ENCODE measurements at places on chromosomes 4 and X. TPM values are rescaled to one million over a fixed set of nuclear protein-coding genes. Genes with fewer than 3 reads are reported as not detected.

The SMIM14 gene
- polyA plus RNA-seq, result 36.1 TPM

- no peak for DNase-seq
These were observed 601.1 kb downstream of the ANKRD50 start for GRCh38 chr4:124111411-124111810.

- no peak for DNase-seq
These were observed 136.7 kb downstream of the SMIM20 start for GRCh38 chr4:26050671-26051070.

- DNase-seq, result no peak
These were observed 26.2 kb downstream of the ARAP2 start for GRCh38 chr4:36218121-36218520.

- no peak for DNase-seq
These were observed 40.3 kb upstream of the GRPEL1 start for GRCh38 chr4:7108046-7108625.

DNA sequence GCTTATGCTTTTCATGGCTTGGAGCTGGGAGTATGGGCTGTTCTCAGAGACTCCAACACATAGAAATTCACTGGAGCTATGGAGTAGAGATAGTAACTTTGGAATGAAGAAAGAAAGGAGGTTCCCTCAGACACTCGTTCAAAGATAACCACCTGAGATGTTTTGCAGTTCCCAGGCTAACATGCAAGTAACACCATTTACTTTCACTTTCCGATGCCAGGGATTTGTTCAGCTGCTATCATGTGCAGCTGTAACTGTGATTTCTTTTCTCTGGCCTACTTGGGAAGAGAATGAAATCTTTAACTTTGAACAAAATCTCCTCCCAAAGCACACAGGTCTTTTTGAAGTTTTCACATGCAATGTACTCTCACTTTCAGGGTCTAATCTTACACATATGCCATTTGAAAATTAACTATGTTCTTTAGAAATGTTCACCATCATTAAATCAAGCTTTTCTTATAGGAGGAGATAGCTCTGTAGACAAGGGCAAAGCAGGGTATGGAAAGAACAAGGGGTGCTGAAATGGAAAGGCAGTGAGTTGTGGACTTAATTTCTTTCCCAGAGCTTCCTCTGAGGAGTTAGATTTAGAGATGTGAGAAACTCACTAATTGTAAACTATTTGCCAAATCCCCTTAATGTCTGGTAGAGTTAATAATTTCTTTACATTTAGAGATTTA lies 514.3 kb downstream of the PDHA2 start:
- DNase-seq, result no peak

- no peak for DNase-seq
These were observed 49.3 kb downstream of the MRPL1 start for GRCh38 chr4:77911842-77912450.

The CXCL3 gene
- 0.33 TPM for polyA plus RNA-seq

- no peak for DNase-seq
These were observed 97.4 kb downstream of the NLGN4X start for GRCh38 chrX:6131287-6131686.

DNA sequence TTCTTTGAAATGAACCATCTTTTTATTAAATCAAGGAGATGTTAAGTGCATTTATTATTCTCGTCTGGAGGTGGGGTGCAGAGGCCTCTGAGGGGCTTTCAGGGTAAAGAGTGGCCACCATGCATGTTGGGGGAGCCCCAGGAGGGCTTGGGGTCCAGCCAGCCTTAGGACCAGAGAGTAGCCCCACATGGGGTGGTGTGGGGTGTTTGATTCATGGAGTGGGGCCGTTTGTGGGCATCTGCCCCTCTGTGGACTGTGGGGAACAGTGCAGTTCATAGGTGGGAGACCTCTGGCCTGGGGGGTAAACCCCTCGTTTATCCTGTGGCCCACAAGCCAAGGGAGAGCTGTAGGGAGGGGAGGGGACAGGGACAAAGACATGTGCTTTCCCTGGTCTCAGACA lies 26.9 kb downstream of the HTRA3 start:
- DNase-seq, result no peak

The GPC3 gene
- 606 TPM for polyA plus RNA-seq

The TMPRSS11F gene
- polyA plus RNA-seq, result 0.12 TPM

DNA sequence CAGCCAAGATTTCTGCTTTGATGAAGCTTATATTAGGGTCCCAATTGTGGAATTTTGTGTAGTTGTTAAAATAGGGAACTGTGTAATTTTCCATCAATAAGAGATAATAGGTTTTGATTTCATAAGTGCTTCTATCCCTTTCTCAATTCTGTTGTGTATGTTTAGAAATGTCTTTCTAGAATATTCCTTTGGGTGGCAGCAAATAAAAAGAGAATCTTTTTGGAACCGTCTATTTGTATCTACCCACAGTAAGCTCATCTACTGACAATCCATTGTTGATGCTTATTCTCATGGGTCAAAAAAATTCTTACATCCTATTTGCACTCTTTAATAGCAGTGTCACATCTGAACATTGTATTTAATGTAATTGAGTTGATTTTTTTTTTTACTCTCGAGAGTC lies 61.7 kb downstream of the TMA16 start:
- no peak for DNase-seq

The HMGB2 gene
- polyA plus RNA-seq, result 113 TPM

The PLAC8 gene
- polyA plus RNA-seq, result 2.5 TPM

The ARR3 gene
- 1.4 TPM for polyA plus RNA-seq

The FAM47E gene
- polyA plus RNA-seq, result 1.3 TPM

The IL2 gene
- polyA plus RNA-seq, result not detected

DNA sequence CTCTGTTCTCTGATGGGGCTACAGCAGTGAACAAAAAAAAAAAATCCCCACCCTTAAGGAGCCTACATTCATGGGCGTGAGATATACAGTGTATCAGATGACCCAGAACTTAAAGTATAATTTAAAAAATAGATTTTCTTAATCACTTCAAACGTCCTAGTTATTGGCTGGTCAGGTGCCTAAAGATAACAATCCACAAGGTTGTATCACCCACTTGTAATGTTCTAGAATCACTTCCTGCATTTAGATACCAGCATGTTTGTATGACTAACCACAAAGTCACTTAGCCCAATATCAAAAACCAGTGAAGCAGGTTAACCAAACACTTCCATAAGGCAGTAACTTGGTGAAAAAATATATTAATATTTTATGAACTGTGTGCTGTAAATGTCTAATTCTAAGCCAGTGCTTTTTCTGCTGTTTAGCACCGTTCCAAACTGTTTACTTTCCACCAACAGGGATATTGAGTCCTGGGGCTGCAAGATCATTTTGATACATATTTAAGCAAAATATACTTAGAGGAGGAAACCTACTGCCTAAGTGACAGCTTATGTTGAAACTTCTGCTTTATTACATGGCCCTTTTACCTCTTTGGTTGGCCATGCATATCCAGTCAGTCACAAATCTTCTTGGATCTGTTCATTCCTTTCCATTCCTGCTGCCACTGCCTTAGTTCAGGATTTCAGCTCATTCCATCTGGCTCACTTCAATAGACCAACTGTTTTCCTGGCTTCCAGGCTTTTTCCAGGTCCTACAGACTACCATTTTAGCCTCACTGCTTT lies 43.3 kb downstream of the CD40LG start:
- no peak for DNase-seq

The EPGN gene
- 12.1 TPM for polyA plus RNA-seq

- DNase-seq, result no peak
These were observed 437.9 kb downstream of the AFF2 start for GRCh38 chrX:148938348-148938747.

- no peak for DNase-seq
These were observed 83.6 kb downstream of the ANAPC10 start for GRCh38 chr4:145014365-145014764.

GRCh38 chrX:97616883-97617530 lies 733.3 kb downstream of the RPA4 start:
- DNase-seq, result no peak

GRCh38 chr4:47222276-47222675 lies 190.9 kb downstream of the GABRB1 start:
- no peak for DNase-seq

DNA sequence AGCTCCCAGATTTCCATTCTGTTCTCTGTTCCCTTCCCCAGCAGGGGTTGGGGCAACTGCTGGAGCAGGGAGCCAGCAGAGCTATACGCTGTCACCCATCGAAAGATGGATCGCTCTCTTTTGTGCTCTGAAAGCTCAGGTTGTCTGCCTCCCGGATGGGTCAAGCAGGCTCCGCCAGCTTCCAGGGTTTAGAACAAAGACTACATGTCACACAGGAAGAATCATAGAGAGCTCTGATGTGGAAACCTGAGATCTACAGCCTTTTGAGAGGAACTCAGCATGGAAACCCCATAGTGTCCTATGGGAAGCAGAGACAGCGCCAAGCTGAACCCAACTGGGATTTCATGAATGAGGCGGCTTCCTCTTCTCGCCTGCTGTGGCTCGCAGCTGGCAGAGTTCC lies 205.4 kb downstream of the HS3ST1 start:
- DNase-seq, result no peak

DNA sequence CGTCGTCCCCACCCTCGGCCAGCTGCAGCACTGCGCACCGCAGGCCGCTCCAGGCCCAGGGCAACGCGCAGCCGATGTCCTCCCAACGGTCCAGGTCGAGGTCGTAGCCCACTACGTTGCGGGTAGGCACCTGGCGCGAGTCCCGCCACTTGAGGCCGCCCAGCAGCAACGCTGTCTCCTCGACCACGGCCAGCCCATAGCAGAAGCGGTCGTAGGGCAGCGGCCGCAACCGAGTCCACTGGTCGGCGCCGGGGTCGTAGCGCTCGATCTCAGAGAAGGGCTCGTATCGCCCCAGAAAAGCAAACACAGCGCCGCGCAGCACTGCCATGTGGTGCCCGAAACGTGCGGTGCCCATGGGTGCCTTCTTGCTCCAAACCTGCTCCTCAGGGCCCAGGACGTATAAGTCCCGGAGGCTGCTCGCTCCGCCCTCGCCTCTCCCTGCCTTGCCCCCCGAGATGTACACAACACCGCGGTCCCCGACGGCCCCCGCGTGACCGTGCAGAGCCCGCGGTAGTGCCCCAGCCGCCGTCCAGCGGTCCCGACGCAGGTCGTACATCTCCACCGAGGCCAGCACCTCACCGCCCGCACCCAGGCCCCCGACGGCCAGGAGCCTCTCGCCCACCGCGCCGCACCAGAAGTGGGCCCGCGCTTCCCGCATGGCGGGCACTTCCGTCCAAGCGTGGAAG lies 2.1 kb downstream of the KLHL34 start:
- DNase-seq, result no peak

- DNase-seq, result no peak
These were observed 67.7 kb upstream of the EFNB1 start for GRCh38 chrX:68761086-68761485.

The PABPC1L2A gene
- 0.10 TPM for polyA plus RNA-seq

- DNase-seq, result peak; percentile 76
These were observed 97.4 kb downstream of the PHKA2 start for GRCh38 chrX:18886344-18887161.

GRCh38 chr4:89268679-89269078 lies 38.9 kb downstream of the GPRIN3 start:
- no peak for DNase-seq

DNA sequence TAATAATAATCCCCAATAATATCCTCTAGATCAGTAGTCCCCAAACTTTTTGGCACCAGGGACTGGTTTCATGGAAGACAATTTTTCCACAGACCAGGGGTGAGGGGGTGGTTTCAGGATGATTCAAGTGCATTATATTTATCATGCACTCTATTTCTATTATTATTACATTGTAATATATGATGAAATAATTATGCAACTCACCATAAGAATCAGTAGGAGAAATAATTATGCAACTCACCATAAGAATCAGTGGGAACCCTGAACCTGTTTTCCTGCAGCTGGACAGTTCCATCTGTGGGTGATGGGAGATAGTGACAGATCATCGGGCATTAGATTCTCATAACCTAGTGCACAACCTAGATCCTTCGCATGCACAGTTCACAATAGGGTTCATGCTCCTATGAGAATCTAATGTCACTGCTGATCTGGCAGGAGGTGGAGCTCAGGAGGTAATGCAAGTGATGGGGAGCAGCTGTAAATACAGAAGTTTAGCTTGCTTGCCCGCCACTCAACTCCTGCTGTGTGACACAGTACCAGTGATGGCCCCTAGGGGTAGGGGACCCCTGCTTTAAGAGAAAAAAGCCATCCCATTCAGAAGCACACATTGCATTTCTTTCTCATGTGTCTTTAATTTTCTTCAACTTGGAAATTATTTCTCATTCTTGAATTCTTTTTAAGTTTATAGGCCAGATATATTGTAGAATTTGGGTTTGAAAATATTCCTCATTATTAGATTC lies 16.0 kb upstream of the SH3RF1 start:
- DNase-seq, result no peak

DNA sequence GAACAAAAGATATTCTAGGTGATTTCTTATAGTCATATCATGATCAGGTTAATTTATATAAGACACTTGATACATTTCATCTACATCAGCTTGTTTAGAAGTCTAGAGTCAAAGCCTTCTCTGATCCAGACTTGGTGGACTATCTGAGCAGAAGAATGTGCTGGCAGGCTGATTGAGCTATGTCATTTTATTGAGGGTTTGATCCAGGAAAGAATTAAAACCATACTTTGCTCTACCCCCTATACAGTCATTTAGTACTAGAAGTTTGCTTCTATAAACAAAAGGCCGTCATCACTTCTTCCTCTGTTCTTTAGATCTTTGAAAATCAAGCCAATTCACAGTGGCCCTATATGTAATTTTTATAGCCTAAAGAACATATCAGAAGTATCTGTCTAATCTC lies 173.1 kb upstream of the PITX2 start:
- DNase-seq, result no peak

DNA sequence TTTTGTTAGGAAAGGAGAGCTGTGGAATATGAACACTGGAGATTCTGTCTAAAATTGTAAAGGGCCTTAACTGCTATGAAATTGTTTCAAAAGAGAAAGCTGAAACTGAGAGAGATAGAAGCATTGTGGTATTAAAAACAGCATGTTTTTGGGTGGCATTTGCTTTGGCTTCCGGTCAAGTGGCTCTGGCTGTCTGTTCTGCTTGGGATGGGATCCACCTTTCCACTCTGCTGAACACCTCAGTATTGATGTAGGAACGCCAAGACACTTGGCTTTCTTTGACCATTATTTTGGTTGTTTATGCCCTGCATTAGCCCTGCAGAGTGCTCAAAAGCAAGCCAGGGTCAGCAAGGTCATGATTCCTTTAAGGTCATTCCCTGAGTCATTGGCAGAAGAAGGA lies 199.7 kb downstream of the SLC4A4 start:
- DNase-seq, result no peak

The FOXP3 gene
- polyA plus RNA-seq, result not detected

GRCh38 chrX:54812306-54812705 lies 4.8 kb downstream of the MAGED2 start:
- DNase-seq, result no peak

DNA sequence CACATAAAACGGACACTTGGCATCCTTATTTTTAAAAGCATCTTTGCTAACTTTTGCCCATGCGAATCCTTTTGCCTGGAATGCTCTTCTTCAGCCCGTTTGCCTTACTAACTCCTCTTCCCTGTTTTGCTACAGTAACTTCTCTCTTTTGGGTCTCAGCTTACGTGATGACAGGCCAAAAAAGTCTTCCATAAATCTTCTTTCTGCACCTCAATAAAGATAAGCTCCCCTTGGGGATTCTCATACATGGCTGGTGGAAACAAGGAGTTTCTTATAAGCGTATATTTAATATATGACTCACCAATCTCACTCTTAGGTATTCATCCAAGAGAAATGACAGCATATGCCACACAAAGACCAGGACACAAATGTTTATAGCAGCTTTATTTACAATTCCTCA lies 192.7 kb downstream of the RCHY1 start:
- no peak for DNase-seq

- no peak for DNase-seq
These were observed 70.2 kb downstream of the SMIM20 start for GRCh38 chr4:25984266-25984665.

The DUX4 gene
- 0.21 TPM for polyA plus RNA-seq

Measured in muscle of arm (tissue), 14 donors.